ENCODE measurements at places on chromosomes 3 and 15. TPM values are rescaled to one million over a fixed set of nuclear protein-coding genes. Genes with fewer than 3 reads are reported as not detected.

GRCh38 chr15:27352136-27352535 lies 381.2 kb downstream of the GABRG3 start:
- DNase-seq: no peak

DNA sequence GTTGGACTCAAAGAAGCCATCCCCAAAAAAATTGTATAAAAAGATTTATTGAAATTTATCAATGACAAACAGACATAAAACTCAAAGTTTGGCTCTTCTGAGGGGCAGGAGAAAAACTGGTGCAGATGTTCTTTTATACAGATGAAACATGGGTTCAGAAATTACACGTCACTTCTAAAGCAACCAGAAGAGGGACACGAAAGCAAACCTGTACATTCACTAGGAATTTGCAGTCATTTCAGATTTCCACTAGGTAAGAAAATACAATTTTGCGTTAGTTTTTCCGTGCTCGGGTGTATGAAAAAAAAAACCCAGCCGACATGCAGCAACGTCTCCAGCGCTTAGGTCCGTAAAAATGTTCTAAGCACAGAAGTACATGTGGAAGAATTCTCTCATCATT lies 41.8 kb downstream of the ANP32A start:
- no peak for DNase-seq

- DNase-seq: no peak
These were observed 3.2 kb downstream of the EAF1 start for GRCh38 chr3:15430624-15431023.

THSD4 gene
- 17.5 TPM for polyA plus RNA-seq

ZBTB38 gene
- 23.5 TPM for polyA plus RNA-seq

All from hindlimb muscle (tissue), 1 donor.